ENCODE measurements at places on chromosomes 12 and 14.

GRCh38 chr14:86057018-86057667 lies 527.2 kb downstream of the FLRT2 start:
- DNase-seq = no peak

DNA sequence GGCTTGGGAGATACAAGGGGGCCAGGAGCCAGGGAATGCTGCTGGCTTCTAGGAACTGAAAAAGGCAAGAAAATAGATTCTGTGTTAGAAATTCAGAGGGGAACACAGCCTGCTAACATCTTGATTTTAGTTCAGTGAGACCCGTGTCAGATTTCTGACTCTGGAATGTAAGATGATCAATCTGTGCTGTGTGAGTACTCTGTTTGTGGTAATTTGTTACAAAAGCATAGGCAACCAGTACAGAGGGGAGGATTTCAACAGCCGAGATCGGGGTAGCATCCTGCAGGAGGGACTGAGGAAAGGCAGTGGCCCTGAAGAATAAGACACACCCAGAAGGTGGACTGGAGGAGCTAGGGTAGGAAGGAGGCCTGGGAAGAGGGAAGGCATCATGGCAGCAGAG lies 410.0 kb upstream of the CCDC196 start:
- DNase-seq = no peak

GRCh38 chr12:30828686-30829085 lies 73.9 kb upstream of the CAPRIN2 start:
- DNase-seq = no peak

DNA sequence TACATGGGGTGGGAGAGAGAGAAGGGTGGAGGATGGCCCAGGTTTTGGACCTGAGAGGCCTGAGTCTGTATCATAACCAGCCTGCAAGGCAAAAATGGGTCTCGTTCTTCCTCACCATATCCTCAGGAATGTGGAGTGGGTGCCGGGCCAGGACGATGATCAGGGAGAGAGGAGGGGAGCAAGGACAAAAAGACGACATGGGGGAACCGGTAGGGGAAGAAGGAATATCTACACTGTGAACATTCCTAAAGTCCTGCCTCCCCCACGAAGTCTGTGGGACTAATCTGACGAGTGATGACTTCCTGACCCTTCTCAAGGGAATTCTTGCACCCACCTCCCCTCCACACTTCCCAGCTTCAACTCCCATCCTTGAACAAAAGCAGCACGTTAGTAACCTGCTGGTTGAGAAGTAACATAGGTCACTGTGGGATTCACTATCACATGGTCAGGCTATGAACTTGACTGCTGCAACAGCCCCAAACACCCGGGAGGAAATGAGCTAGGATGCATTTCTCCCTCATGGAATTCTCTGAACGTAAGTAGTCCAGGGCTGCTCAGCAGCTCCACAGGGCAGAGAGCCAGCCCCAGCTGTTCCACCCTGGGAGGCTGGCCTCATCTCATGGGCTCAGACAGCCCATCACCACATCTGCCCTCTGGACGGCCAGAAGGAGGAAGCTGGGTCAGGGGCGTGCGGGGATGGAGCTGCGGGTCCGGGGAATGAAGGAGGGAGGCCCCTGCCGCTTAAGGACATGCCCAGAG lies 36.8 kb upstream of the VWF start:
- no peak for DNase-seq

DNA sequence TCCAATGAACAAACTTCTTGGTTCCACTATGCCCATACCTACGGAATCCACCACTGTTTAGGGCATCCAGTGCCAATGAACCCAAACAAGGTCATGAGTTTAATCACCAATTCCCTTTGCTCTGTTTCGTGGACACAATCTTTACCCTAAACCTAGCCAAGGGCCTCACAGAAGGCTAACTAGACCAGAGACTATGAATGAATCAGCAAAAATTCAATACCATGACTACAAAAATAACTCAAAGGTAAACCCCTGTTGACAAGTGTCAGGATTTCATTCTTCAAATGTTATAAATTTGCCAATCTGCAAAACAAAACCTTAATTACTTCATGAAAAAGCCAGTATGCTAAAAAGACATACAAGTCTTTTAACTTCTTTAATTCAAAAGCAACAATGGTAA lies 96.7 kb downstream of the CEP128 start:
- DNase-seq = no peak

DNA sequence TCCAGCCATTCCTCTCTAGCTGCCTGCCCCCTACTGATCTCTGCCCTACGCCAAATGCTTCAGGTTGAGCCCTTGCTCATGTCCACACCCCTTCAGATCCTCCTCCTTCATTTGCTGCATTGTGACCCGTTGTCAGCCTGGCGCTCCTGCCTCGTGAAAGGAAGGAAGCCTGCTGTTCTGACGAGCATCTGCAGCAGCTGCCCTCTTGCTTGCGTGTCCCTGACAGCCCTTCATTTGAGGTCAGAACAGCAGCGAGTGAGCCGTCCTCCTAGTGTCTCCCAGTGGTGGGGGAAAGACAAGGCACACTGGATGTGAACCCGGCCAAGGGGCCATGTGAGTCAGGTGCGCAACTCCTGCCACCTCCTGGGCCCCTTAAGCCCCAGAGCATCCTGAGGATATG lies 3.0 kb upstream of the PIANP start:
- DNase-seq = no peak

GRCh38 chr12:106000382-106001104 lies 138.2 kb downstream of the NUAK1 start:
- no peak for DNase-seq

All from SIG-M5 (cell line).